ENCODE measurements at places on chromosomes 12 and 14.

DNA sequence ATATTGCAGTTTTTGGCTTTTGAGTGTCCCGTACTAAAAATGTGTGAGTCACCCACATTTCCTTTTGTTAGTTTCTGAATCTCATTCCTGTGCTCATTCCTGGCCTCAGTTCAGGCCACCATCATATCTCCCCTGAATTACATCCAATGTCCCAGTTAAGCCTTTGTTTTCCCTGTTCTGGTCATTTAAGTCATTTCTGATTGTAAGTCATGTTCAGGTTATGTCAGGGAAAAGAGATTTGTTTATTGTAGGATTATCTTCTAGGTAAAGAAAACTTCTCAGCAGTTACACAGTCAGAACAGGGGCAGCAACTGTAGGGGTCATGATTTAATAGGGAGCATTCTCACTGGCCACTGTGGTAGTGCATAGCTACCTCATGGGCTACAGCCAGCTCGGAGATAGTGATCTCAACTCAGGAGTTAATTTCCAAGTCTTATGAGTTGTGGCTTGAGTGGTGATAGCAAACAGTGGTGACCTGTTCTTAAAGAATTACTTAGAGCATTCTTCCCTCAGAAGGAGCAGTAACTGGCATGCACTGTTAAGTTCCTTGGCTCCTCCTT is 6.7 kb downstream of the DDX47 start:
- DNase-seq = no peak

- no peak for DNase-seq
Measured at GRCh38 chr12:22541496-22542155, 2.7 kb downstream of the C2CD5 start.

- DNase-seq = no peak
Measured at GRCh38 chr12:92143258-92143657, 2.4 kb downstream of the BTG1 start.

- no peak for DNase-seq
Measured at GRCh38 chr12:122725452-122726079, 5.1 kb downstream of the HCAR1 start.

- DNase-seq = no peak
Measured at GRCh38 chr14:72753044-72753710, 140.7 kb downstream of the DPF3 start.

- no peak for DNase-seq
Measured at GRCh38 chr12:22662356-22662755, 37.4 kb downstream of the ETNK1 start.

DNA sequence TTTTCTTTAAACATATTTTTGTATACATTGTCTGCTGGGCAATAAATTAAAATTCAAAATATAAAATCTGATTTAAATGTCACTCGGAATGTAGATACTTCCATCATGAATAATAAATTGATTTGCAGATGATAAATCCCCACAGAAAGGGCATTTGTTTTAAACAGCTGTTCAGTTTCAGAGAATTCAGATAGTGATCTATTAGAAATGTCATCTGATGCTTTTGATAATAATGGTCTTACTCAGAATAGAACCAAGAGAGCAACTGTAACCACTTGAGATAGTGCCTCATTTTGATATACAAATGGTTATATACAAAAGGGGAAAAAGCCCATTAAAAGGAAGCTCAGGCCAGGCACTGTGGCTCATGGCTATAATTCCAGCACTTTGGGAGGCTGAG is 43.4 kb downstream of the CDK17 start:
- no peak for DNase-seq

GRCh38 chr14:54369343-54369742 is 27.5 kb upstream of the CDKN3 start:
- no peak for DNase-seq

- no peak for DNase-seq
Measured at GRCh38 chr12:68148261-68148951, 11.1 kb downstream of the IFNG start.

DNA sequence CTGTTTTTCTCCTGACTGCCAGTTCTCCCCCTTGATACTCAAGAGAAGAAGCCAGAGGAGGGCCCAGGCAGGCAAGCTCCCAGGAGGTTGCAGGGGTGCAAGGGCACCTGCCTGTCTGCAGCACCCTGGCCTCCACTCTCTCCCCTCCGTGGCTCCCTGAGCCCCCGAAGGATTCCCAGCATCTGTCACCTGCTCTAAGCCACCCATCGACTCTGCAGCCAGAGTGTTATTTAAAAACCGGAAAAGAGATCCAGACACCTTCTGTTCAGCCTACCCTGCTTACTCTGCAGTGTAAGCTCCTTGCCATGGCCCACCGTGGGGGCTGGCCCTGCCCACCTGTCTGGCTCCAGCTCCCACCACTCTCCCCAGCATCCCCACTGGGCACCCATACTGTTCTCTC is 121.4 kb downstream of the KSR2 start:
- DNase-seq = no peak

DNA sequence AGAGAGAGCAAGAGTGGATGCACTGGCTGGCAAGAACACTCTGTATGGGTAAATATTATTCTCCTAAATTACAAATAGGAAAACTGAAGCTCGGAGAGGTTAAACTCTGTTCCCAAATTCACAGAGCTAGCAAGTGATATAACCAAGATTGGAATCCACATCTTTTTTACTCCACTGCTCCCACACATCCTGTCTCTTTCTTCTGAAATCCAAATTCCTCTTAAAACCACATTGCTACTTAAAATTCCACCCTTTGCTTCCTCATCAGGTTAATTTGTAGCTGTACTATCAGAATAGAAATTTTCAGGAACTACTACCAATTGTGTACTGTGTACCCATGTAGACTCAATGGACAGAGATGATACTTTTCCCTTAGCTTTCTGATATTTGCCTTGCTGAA is 74.4 kb downstream of the ARMH4 start:
- no peak for DNase-seq

DNA sequence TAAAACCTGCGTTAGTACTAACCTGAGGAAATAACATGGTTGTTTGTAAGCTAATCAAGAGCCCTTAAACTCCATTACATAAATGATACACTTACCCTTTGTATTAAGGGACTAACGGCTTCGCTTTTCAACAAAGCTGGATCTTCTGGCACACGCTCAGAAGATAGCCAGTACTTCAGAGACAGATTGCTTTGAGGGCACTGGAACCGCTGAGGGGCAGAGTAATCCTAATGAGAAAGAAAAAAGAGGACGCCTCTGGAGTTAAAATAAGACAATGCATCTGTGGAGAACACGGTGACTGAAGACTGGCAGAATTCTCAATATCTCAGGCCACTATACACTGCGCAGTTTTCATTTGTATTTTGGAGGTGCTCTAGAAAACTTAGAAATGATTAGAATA is 1.5 kb upstream of the KTN1 start:
- DNase-seq = no peak

DNA sequence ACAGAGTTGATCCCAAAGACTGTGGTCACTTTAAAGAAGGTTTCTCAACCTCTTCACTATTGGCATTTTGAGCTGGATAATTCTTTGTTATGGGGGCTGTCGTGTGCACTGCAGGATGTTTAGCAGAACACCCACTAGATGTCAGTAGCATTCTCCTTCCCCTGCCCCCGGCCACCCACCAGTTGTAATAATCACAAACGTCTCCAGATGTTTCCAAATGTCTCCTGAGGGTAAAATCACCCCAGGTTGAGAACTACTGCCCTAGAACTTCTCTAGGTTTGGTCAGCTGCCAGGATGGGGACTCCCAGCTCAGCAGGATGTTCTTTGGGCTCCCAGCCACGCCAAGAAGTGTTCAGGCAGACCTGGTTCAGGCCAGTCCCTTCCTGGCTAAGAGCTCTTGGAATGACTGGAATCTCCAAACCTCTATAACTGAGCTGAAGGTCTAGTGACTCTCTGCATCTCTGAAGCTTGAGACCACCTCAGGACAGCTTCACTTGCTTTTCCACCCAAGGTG is 12.5 kb upstream of the AJUBA start:
- DNase-seq = peak; percentile 45

DNA sequence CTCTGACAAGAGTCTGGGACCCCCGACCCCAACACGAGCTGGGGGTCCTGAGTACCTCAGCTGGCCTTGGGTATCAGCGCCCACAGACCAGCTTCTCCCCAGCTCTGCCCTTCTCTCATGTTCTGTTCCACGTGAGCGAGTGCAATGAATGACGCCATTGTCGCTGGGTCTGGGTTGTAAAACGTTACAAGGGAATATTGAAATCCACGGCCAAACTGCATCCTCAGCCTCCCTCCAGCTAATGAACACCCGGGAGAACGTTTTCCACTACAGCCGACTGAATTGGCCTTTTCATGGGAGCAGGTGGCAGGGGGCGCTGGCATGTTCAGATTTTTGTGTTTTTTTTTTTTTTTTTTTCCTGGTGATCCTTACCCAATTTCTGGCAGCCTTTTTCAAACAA is 34.7 kb downstream of the TBX5 start:
- no peak for DNase-seq

All from GM10248 (cell line).